ENCODE measurements at places on chromosomes 1 and 21.

- DNase-seq = no peak
Observed at GRCh38 chr1:9078752-9079500, 9.5 kb upstream of the SLC2A5 start.

GRCh38 chr1:83693427-83694126, 305.4 kb downstream of the TTLL7 start:
- DNase-seq = no peak

DNA sequence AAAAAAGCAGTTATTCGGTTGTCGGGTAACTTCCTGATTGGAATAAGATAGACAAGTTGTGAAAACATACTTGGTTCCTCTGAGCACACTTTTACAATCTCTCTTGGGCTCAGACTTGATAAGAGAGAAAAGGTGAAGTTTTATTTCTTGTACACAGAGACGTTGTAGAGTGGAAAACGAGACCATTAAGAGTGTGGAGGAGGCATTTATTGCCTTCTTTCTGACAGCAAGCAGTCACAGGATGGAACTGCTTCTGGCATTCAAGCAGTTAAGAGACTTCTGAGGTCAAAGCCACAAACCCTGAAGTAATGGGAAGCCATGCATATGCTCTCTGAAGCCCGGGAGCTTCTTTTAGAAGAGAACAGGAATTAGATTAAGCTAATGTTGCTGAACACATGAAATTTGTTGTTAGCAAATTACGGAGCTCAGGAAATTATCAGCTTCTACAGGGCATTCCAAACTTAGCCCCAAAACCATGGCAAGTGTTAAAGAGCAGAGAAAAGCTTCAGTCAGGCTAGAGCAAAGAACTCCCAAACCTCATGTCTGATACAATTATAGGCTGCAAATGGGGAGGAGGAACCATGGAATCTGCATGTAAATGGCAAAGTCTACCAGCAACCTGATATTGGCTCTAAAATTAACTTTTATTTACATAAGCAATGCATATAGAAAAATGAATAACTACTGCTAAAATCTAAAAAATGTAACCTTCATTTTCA, 26.0 kb downstream of the S1PR1 start:
- DNase-seq = peak; percentile 57

DNA sequence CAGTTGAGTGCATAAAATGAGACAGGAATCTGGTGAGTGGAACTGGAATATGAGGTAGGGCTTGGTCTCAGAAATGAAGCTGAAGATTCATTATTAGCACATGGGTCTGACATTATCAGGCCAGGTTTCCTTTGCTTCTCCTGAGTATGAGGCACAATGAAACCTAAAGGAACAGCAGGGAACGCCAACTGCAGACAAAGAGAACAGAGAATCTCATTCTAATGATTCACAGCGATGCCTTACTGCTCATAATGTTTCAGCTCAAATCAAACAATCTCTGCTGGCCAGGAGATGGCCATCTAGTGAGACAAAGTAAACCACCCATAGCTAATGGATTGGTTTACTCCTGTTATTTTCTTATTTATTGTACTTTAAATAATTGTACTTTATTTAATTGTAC, 133.5 kb downstream of the C1orf21 start:
- DNase-seq = no peak

GRCh38 chr21:15343066-15343465, 278.3 kb upstream of the NRIP1 start:
- DNase-seq = no peak

DNA sequence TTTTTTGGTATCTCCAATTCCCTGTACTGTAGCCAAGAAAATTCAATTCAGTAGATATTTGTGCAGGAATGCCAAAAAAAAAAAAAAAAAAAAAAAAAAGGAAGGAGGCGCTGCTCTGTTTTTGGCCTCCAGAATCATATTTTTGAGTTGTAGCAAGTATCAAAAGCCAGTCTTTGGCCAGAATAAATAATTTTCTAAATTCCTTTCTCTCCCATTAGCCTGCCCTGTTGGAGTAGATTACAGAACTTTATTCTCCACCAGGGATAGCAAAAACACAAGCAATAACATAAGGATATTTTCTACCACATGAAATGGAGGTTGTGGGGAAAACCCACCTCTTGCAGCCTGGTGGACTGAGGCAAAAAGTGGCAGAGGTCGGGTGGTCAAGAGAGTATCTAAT, 2.4 kb upstream of the CYP4X1 start:
- DNase-seq = no peak

- no peak for DNase-seq
Observed at GRCh38 chr1:43082740-43083139, 89.3 kb downstream of the EBNA1BP2 start.

DNA sequence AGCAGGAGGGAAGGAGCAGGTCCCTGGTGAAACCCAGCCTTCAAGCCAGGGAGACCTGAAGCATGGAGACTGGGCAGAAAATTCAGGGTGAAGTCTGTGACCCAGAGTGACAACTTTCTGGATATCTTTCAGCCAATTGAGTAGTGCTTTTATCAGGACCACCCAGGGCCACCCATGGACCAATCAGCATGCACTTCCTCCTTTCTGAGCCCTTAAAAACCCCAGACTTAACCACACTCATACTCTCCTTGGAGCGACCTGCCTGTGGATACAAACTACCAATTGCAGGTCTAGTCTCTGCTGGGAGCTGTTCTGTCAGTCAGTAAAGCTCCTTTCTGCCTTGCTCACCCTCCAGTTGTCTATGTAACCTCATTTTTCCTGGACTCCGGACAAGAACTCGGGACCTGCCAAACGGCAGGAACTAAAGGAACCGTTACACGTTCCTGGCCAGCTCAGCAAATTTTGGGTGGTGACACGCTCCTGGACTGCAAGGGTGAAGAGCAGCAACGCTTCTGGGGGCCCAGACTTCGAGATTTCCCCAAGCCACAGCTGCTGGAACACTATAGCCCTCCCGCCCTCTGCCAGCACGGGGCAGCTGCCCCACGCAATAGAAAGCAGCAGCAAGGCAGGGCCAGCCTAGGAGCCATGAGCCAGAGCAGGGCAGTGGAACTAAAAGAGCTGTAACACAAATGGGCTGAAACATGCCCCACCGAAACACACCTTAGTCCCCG, 1183.4 kb downstream of the AMY1C start:
- no peak for DNase-seq

DNA sequence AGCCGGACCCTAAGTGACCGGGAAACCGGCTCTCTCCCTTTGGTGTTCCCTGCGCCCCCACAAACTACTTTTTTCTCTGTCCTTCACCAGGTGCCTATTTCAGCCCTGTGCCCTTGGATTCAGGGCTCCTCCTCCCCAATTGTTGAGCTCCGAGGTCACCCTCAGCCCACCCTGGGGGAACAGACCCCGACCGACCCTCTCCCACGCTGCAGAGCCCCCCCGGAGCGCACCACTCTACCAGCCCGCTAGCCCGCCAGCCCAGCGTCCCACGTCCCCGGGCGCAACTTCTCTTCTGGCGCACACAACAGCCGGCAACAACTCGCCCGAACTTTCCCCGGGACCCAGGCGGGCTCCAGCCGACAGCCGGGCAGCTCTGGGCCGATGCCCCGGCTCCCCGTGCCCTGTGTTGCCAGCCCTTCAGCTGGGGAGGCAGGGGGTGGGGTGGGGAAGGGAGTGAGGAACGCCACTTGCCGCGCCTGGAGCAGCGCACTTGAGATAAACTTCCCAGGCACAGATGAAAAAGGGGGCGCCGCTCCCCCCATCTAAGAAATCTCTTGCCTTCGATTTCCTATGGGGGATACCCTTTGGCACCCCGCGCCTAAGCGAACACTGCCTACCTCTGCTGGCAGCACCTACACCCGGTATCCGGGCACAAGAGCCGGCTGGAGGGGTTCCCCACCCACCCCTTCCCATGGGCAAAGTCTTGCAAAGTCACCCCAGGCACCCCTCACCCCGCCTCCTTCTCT, 997 bp downstream of the CASZ1 start:
- DNase-seq = no peak

DNA sequence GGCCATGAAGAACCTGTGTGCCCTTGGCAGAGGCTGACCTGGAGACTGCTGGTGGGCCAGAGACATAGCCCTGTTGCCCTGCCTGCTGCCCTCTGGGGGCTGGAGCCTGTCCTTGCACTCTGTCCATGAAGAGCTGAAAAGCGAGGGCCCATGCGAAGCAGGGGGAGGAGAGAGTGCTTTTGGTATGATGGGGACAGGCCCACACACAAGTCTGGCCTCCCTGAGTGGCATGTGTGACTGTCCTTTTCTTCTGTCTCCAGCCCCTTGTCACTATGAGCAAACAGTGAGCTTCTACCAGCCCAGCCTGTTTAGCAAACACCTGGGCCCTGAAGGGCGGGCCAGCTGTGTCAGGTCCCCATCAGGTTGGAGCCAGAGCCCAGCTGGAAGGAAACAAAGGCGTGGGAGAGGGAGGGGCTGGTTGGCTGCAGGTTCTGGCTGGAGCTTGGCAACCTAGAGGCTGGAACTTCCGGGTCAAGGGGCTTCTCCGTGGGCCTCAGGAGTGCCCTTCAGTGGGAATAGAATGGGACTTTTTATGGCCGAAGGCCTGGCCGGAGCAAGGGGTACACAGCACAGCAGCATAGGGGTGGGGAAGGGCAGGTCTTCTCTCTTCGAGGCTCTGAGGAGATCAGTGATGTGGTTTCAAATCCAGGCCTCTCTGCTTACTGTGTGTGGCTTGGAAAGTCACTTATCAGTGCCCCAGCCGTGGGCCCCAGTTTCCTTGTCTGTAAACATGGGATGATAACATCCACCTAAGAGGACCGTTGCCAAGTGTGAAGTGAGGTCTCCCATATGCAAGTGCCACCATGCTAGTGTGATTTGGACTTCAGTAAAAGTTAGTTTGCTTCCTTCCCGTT, 14.3 kb downstream of the QSOX1 start:
- DNase-seq = no peak

DNA sequence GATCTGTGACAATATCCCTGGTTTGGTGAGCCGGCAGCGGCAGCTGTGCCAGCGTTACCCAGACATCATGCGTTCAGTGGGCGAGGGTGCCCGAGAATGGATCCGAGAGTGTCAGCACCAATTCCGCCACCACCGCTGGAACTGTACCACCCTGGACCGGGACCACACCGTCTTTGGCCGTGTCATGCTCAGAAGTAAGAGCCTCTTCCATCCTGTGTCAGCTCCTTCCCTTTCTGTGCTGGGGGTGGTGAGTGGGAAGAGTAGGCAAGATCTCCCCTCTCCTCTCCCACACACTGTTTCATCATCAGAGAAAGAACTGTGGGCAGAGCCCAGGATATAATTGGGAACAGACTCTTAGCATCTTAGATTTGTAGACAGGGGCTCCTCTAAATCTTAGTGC, 6.1 kb downstream of the WNT2B start:
- DNase-seq = no peak

DNA sequence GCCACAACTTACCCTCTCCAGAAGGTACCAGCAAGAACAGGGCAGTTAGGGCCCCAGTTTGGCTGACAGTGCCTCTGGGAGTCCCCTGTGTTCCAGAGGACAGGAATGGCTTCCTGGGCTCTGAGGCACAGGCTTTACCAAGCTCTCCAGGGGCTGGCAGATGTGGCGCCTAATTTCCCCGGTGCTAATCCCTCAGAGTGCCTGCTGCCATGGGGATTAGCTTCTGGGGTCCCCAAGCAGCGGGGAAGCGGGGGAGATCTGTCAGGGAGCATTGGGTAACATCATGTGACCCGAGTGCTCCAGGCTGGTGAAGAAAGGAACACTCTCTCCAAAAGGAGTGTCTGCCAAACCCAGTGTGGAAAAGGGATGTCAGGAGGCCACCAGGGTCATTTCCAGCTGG, at the start of gene LACTBL1:
Gene LACTBL1, minus strand, starts transcription at position 107 of the 400 bp plus-strand sequence. CDS start 550 bp downstream, outside the sequence.
- DNase-seq = no peak

- no peak for DNase-seq
Observed at GRCh38 chr1:210344706-210345105, 16.0 kb downstream of the HHAT start.

DNA sequence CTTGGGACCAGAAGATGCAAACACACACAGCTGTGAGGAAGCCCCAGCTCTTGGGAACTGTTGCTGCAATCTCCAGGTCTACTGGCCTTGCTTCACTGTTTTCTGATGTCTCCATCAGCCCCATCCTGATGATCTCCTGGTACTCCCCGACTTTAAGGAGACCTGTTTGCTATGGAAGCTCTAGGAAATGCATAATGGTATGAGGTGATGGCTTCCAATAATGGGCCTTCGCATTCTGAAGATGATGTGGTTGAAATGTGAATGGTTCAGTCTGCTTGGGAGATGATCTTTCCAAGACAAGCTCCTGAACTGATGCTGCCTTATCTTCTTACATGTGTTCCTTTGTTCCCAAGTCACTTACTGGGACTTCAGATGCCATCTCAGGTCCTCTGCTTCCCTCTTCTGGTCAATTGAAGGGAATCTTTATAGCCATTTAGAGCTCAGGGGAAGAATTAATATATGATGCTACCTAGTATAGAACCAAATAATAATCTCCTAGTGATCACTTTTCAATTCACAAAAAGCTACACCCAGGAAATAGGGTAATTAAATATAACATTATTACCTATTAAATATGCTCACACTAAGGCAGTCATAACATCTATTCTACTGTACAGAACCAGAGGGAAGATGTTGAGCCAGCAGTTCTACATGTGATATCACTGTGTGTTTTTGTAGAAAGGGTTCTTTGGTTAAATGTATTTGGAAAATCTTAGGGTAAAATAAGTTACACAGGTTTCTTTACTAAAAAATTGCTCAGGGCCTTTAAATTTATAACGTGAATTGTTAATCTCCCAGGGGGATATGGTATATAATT, 73.9 kb upstream of the VTCN1 start:
- no peak for DNase-seq

GRCh38 chr1:60984062-60984799, 98.1 kb upstream of the NFIA start:
- DNase-seq = no peak

GRCh38 chr21:34926803-34927467, 122.2 kb downstream of the RUNX1 start:
- no peak for DNase-seq

GRCh38 chr21:42341776-42342542, 8.8 kb downstream of the TFF2 start:
- no peak for DNase-seq
